ENCODE measurements at places on chromosomes 2 and 18. TPM values are rescaled to one million over a fixed set of nuclear protein-coding genes. Genes with fewer than 3 reads are reported as not detected.

The CCDC150 gene
- total RNA-seq: 9.1 TPM

The REEP1 gene
- total RNA-seq: under 0.01 TPM

The SPP2 gene
- not detected for total RNA-seq

The TXNDC2 gene
- total RNA-seq: not detected

The ZNF236 gene
- total RNA-seq: 10.8 TPM

The MYCN gene
- total RNA-seq: 0.65 TPM

Measured in epithelial cell of umbilical artery (primary cell).